Eye (tissue), 1 donor: ENCODE measurements at places on chromosomes 1 and 21.

GRCh38 chr1:25169610-25170009, 62.7 kb downstream of the SYF2 start:
- DNase-seq: no peak

DNA sequence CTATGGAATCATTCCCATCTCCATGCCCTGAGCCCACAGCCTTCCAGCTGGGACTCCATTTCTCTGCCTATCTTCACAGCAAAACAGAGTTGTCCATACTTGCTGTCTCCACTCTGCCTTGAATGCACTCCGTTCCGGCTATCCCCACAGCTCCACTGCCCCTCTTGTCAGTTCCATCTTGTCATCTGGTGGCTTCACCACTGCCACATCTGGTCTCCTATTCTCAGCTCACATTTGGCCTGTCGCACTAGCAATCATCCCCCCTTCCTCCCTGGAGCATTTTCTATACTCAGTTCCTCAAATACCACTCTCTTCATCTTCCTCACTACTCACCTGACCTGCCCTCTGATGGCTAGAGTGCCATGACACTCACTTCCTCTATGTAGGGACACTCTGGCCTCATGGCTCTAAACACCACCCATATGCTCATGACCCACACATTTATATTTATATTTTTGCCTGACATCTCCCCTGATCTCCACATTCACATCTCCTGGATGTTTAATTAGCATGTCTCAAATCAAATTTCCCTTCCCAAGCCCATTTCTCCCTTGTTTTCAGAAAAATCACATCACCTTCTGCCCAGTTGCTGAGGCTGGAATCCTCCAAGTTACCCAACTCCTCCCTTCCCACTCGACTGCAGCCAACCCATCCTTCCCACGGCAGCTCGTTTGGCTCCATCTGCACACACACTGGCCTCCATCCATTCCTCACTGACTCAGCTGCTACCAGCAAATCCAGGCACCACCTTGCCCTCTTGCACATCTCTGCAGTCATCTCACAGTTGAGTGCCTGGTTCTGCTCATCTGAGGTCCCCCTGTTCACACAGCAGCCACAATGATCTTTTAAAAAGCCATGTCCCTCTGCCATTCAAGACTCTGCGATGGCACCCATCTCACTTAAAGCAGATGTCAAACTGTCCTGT, 6.1 kb downstream of the ZNF692 start:
- no peak for DNase-seq

- peak; percentile 32 for DNase-seq
These were observed 92.1 kb downstream of the DDAH1 start for GRCh38 chr1:85372683-85373377.

GRCh38 chr1:114728553-114728952, 12.0 kb upstream of the NRAS start:
- no peak for DNase-seq

DNA sequence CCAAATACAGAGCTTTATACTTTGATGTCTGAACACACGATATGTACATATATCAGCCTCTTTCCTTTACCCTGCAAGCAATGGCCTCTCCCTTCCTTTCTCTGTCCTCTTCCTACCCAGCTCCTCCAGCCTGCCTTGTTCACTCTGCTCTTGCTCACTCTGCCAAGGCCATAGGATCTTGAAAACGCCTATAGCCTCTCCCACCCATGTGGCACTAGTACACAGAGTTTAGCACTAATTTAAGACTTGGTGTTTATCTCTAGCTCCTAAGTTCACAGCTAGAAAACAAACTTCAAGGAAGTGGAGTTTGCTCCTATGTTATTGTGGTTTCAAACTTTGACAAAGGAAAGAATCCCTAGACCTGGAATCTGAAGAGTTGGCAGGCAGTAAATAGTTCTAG, 225.0 kb upstream of the RUNX1 start:
- DNase-seq: no peak

GRCh38 chr1:33874636-33875035, 10.8 kb downstream of the HMGB4 start:
- DNase-seq: no peak

DNA sequence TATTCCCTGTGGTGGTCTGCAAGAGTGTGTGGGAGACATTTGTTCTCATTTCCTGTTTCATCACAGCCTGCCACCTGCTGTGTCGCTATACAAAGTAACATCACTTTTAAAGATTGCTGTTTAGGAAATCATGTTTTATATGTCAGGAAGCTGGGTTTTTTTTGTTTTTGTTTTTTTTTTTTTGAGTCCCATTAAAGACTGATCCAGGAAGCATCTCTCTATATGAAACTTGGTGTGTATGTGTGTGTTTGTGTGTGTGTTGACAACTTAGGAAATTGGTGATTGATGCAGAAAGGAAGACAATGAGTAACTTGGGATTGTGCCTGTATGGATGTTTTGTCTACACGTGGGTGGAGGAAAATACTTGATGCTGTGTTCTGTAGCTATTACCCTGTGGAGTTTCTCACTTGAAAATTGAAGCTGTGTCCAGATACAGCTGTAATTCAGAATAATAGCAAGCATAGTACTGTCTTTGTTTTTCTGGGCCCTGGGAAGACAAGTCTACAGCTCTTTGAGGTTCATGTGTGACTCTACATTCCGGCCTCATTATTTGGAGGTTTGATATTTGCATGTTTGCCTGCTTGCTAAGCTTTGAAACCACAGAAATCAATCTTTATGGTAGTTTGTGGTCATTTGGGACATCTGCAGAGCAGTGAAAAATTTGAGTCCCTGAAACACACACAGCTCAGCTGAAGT, 47.9 kb downstream of the LAMC1 start:
- DNase-seq: peak; percentile 35

DNA sequence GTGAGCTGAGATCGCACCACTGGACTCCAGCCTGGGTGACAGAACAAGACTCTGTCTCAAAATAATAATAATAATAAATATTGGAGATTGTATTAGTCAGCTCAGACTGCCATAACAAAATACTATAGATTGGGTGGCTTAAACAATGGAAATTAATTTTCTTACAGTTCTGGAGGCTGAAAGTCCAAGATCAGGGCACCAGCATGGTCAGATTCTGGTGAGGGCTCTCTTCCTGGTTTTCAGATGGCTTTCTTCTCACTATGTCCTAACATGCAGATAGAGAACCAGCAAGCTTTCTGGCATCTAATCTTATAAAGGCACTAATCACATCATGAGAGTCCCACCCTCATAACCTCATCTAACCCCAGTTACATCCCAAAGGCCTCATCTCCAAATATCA, 23.2 kb upstream of the DDAH1 start:
- no peak for DNase-seq

- DNase-seq: no peak
These were observed 26.3 kb upstream of the SLC5A9 start for GRCh38 chr1:48196237-48196636.

DNA sequence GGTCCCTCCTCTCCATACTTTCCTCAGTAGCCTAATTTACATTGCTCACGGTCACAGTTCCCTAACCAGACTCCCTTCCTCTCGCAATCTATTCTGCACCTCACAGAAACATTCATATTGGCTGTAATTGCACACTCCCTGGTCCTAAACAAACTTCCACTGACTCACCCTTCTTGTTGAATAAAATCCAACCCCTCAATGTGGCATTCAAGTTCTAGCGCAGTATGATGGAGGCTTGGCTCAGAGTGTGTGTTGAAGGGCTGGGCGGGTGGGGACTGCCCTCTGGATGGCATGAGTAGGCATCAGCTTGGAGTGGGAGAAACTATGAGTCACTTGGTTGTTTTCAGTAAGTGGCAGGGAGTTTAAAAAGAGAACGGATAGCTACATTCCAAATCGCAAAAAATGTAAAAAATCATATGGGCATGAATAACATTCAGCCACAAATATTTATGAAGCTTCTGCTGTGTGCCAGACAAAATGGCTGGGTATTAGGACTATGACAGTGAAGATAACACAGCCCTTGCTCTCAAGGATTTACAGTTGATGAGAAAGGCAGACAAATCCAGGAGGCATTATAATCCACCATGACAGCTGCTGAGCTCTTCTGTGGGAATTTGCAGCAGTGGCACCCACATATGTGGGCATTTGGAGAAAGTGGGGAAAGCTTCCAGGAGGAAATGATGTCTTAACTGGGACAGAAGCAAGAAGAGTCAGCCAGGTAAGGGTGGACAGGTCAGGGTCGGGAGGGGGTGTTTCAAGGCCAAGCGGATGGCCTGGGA, 42.2 kb upstream of the LYST start:
- no peak for DNase-seq

GRCh38 chr21:38619992-38620479, 121.8 kb upstream of the ERG start:
- peak; percentile 5 for DNase-seq

- DNase-seq: no peak
These were observed 1.2 kb downstream of the HSPG2 start for GRCh38 chr1:21935891-21936365.

DNA sequence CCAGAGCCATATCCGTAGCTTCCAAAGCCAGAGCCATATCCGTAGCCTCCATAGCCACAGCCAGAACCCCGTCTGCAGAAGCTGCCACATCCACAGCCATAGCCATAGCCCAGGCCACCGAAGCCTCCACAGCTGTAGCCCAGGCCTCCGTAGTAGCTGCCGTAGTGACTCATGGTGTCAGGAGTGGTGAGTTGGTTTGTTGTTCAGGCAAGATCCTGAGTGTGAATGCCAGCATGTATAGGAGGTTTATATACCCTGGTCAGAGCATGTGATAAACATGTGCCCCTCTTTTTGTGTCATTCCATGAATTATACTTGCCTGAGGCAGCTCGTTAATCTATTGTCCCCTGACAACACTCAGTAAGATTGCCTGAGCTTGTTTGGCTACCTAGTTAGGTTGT, at the start of gene KRTAP19-1:
Gene KRTAP19-1 (minus strand): TSS at position 223 of the 400 bp plus-strand sequence. CDS start 50 bp downstream, at position 173.
- no peak for DNase-seq

DNA sequence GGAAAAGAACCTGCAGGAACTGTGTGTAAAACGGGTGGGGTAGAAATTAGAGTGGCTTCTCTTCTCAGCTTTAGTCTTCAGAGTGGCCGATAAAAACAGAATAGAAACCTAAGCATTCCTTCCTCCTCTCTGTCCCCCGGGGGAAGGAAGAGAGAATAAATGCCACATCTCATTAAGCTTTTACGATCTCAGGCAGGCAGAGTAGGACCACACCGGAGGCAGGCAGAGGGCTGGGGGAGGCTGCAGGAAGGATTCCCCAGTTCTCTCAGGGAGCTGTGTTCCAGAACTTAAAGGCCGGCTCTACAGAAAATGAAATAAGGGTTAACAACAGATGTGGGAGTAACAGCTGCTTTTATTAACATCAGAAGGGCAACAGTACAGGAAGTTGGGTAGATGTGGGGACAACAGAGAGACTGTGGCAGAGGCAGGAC, 24.5 kb upstream of the MEF2D start:
- DNase-seq: peak; percentile 75

DNA sequence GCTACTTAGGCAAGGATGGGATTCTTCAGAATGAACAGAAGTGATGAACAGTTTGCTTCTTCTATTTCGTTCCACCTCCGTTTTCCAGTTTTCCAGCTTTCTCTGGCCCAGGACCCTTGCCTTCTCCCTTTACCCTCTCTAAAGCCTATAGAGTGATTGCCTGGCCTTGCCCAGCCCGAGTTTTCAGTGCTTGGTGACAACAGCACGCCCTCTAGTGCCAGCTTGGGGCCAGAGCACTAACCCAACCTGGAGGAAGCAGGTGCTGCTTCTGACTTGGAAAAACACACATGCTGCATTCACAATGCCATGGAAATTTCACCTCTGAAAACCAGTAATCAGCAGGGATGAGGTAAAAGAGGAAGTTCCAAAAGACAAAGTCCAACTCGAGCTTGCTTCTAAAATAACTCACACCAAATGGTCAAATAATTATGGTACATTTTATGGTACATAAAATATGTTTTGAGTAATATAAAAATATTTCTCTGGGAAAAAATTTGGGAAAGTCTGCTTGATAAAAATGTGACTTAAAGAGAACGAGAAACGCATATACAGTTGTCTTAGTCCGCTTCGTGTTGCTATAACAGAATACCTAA, 26.1 kb downstream of the UBE2T start:
- DNase-seq: peak; percentile 92

DNA sequence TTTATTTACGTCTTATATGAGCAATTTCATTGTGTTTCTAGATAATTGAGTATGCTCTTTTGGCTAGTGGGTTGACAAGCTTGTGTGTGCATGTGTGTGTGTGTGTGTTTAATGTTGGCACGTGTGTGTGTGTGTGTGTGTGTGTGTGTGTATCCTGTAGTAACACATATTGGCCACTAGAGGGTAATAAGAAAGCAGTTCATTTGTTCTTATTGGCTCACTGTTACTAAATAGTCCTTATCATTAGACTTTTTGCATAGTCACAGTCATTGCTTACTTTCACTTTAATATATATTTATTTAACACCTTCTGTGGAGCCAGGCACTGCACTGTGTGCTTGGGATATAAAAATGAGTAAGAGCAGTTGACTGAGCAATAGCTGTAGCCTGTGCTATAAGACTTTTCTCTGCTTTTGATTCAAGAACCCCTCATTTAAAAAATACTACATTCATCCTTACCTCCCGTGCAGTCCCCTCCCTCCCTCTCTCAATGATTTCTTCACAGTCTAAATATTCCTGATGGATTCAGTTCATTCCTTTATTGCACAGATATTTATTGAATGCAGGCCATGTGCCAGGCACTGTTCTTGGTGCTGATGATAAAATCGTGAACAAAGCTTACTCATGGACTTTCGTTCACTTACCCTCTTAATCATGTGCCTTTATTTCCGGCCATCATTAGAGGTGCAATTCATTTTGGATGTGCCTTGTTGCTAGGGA, 96.7 kb downstream of the DYRK1A start:
- DNase-seq: peak; percentile 51
